ENCODE measurements at places on chromosomes 1 and 21.
A peak's percentile ranks its signal among the peaks of the same experiment; 100 is the strongest.

DNA sequence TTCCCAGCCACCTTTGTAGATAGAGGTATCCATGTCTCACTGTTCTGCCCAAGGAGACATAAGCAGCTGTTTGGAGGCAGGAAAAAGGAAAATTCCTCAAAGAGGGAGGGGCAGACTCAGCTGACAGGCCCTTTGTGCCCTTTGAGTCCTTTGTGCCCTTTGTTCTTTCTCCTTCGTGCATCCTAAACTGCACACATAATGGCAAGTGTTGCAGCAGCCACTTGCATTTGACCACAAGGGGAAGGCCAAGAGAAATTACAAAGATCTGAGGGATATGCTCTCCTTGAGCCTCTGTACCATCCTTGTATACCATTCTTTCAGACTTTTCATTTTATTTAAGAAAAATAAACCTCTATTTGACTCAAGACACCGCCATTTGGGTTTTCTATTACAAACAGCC, 71.8 kb upstream of the PKN2 start:
- DNase-seq, result no peak

DNA sequence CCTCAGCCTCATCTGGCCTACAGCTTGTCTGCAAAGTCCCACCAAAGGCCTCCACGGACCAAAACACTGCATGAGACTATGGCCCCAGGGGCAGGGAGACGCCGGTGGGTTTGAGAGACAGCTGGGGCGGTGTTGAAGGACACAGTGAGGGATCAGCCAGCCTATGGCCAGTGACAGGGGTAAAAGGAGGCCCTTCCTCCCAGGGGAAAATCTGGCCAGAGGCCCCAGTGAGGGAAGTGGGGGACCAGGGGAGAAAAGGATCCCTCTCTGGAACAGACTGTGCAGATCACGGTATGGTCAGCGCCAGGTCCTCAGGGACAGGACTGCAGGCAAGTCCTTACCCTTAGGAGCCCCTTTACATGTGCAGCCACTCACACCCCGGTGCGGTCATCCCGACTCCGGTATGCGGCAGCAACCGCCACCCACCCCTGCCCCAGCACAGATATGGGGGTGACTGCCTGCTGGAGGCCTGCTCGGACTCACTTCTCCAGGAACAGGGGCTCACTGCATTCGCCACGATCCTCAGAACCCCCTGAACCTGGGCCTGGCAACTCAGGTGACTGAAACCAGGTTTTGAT, 1.3 kb downstream of the CERS2 start:
- peak; percentile 47 for DNase-seq

GRCh38 chr1:98384461-98385141, 276.9 kb upstream of the SNX7 start:
- no peak for DNase-seq

- peak; percentile 26 for DNase-seq
Measured at GRCh38 chr21:33403786-33404585, 773 bp downstream of the IFNGR2 start.

GRCh38 chr1:229896306-229896705, 170.7 kb upstream of the GALNT2 start:
- no peak for DNase-seq

DNA sequence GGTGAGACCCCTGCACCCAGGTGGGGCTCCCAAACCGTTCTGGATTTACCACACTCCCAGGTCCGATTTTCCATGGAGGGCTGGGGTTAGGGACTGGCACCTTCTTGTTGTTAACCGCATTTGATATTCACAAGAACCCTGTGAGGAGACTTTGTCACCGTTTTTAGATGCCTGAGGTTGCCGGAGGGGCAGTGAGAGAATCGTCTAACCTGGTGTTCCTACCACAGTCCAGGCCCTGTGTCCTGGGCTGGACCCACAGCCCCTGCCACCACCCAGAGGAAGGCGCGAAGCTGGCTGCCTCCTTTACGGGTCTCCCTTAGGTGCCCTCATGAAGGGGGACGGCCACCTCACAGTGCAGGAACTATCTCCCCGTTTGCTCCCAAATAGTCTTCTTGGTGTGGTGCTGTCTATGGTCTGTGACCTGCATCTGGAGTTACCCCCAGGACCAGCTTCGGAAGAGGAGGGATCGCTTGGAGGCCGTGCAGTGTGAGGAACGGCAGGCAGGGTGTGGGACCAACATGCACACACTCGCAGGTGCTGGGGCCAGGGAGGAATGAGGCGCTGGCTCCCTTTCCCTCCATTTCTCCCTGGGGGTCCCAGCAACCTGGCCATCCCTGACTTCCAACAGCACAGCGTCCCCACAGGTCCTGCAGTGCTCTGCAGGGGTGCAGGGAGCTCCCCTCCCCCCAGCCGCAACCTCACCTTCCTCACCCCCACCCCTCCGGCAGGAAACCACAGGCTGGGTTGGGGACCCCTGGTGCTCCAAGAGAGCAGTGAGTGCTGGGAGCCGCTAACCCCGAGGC, 7.0 kb downstream of the SIM2 start:
- DNase-seq, result no peak

GRCh38 chr1:11470912-11471311, 8.0 kb upstream of the DISP3 start:
- DNase-seq, result no peak

DNA sequence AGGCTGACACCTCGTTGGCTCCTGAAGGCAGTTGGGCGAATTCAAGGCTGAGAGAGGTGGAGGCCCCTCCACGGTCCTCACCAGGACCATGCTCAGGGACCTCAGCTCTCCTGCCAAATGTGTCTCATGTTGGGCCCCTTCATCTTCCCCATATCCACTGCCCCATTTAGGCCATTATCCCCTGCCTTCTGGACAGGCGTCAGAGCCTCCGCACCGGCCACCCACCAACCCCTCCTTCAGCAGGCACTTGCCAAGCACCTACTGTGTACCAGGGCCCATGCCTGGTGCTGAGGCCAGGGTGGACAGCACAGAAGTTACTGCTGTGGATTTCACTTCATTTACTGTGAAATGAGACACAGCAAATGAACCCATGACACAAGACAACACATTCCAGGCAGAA, 325.8 kb downstream of the MATN1 start:
- DNase-seq, result no peak

- DNase-seq, result no peak
Measured at GRCh38 chr1:172761581-172762486, 102.9 kb downstream of the FASLG start.

DNA sequence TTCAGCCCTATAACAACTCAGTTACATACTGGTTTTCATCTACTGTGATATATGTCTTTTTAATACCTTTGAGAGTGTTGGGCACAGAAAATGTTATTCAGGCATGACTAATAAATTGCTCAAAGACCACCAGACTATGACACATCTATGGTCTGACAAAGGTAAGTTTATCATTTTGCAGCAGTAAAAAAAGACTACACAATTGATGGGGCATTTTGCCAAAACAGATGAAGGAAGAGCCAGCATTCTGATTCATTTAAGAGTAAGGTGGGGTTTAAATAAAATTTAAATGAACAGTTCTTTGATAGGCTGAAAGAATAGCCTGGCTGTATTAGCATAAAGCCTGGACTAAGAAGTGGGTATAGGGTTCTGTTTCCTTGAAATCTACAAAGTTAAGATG, 8.8 kb upstream of the RNPC3 start:
- DNase-seq, result no peak

DNA sequence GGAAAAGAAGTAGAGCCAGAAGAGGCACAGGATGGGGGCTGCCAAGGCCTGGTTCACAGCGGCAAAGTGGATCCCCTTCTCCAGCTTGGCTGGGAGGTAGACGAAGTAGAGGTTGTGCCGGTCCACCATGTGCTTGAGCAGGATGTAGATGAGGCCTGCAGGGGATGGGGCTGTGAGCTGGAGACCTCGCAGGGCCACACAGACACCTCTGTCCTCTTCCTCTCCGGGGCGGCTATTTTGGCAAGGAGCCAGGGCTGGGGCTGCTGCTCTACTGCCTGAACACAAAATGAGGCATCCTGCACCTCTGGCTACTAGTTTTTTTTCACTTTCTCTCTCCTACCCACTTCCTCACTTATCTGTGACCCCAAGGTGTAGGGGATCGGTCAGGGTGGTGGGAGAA, 32.3 kb downstream of the TMEM63A start:
- DNase-seq, result no peak

GRCh38 chr1:196774603-196775002, at the start of gene CFHR3:
CFHR3 (plus strand) TSS chr1:196774840; CDS start chr1:196774887, 47 bp downstream.
- no peak for DNase-seq

DNA sequence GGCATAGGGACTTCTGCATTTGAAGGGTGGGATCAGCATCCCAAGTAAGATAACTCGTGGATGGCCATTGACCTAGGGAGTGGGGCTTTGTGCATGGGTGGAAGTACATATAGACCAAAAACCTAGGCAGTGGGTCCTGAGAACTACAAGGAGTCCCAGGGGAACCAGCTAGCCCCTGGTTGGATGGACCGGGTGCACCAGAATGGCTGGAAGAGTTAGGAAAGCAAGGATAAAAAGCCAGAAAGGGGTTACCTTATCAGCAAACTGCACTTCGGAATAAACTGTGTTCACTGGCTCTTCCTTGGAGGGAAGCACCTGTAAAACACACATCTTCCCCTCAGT, 26.6 kb upstream of the SLAMF6 start:
- DNase-seq, result no peak

- DNase-seq, result no peak
Measured at GRCh38 chr1:107993920-107994319, 28.9 kb upstream of the VAV3 start.

GRCh38 chr1:38444770-38445442, 398.3 kb upstream of the POU3F1 start:
- no peak for DNase-seq

DNA sequence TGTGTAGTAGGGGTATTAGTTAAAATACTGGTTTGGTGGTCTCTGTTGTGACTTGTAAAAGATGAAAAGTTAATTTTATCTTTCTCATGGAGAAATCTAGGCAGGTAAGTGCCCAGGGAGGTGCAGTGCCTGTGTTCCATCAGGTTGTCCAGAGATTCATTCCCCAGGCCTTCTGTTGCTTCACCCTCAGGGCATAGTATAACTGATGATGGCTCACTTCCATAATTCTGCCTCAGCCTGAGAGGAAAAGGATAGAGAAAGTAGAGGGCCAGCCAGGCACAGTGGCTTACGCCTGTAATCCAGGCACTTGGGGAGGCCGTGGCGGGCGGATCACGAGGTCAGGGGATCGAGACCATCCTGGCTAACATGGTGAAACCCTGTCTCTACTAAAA, 153.9 kb downstream of the FMN2 start:
- no peak for DNase-seq

DNA sequence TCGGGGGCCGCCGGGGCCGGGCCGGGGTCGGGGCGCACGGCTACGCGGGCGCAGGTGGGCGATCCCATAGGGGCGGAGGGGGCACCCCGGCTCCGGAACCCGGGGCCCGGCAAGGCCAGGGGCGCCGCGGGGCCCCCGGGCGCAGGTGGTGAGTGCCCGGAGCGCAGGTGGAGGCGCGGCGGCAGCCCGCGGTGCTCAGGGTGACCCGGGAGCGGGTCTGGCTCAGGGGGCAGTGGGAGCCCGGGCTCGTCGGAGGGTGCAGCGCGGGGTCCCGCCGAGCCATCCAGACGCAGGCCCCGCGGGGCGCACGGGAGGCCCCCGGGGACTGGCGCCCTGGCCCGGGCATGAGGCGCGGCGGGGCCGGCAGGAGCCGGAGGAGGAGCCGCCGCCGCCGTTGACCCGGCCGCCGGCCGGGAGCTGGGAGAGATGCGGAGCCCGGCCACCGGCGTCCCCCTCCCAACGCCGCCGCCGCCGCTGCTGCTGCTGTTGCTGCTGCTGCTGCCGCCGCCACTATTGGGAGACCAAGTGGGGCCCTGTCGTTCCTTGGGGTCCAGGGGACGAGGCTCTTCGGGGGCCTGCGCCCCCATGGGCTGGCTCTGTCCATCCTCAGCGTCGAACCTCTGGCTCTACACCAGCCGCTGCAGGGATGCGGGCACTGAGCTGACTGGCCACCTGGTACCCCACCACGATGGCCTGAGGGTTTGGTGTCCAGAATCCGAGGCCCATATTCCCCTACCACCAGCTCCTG, 489 bp downstream of the CELSR2 start:
- DNase-seq, result no peak

DNA sequence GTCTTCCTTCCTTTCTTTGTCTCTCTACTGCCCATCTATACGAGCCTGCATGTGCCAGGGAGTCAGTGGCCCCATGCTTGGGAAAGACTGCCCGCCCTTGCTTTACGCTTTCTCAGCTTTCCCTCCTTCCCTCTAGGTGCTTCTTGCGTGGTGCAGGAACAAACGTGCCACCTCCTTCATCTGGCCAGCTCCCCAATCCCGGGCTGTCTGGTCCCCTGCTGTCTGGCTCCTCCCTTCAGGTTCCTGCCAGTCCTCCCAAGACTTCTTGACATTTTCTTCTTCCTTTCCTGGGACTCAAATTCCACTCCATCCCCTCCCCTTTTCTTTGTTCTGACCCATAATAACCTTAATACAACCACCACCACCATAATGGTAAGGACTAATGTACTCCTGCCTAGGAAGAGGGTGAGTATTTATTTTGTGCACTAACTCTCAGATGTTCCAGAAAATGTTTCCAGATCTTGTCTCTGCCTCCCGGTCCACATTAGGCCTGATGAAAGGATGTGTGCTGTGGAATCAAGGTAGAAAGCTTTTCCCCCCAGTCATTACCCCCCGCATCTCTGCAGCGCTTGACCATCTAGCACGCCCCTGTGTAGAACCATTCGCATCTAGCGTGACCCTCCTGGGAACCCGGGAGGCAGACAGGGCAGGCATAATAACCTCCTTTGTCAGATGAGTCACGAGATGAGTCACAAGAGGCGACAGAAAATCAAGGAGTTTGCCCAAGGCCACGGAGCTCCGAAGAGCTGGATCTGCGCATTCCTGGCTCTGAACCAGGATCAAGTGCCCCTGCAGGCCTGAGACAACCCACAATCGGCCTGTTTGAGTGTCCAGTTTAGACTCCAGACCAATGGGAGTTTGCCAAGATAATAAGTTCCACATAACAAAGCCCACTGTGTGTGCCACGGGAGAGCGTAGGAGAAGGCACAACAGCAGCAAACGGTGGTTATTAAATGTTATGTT, 60.1 kb upstream of the NEK2 start:
- peak; percentile 77 for DNase-seq

GRCh38 chr1:241730031-241730430, 78.0 kb downstream of the WDR64 start:
- DNase-seq, result no peak

DNA sequence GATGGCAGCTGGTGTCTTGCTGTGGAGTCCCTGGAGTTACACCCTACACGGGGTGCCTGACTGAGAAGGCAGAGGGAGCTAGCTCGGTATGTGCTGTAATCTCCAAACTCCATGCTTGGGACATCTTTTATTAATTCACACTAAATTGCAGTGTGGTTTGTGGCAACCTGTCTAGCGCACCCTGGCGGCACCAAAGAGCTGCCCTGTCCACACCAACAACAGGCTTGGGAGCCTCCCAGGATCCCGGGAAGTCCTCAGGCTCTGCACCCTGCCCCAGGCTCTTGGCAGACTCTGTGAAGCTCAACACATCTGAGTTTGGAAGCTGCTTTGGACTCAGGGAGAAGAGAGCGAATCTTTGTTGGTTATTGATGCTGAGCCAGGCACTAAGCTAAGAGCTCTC, 138.9 kb downstream of the IGSF21 start:
- DNase-seq, result no peak

DNA sequence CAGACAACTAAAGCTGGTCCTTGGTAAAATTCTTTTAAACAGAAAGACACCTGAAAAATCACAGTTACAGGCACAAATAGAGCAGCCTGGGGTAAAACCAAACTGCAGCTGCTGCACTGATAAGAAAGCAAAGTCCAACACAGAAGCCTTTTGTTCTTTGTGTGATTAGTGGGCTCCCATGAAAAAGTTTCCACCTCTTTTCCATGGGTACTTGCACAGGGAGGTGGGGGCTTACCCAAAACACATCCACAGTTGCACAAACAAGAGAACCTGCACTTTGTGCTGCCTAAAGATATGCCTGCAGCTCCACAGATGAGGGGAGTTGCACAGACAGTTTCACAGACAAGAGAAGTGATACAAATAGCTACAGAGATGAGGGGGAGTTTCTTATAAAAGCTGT, 106.7 kb upstream of the SLC5A9 start:
- no peak for DNase-seq
